Motor neuron (in vitro differentiated cells): ENCODE measurements at places on chromosomes 7 and 10. TPM values are rescaled to one million over a fixed set of nuclear protein-coding genes. Genes with fewer than 3 reads are reported as not detected.

NUTM2E gene
- 0.24 and 0.34 TPM in 2 replicates for total RNA-seq

MMP21 gene
- total RNA-seq: not detected in 2 replicates

NXPH1 gene
- total RNA-seq: 0.15 TPM in 1 of 2 replicates, not detected in the other

C10orf53 gene
- total RNA-seq: 0.76 and 1.1 TPM in 2 replicates

TWIST1 gene
- 0.78 and 1.3 TPM in 2 replicates for total RNA-seq

CPVL gene
- 5.0 and 5.7 TPM in 2 replicates for total RNA-seq

PRF1 gene
- total RNA-seq: 0.42 TPM in 1 of 2 replicates, not detected in the other
